Pulmonary artery endothelial cell (primary cell): ENCODE measurements at places on chromosomes 1 and 21. TPM values are rescaled to one million over a fixed set of nuclear protein-coding genes. Genes with fewer than 3 reads are reported as not detected.

SERPINC1 gene
- total RNA-seq = 0.14 TPM in 1 of 2 replicates, not detected in the other

UBE2U gene
- not detected in 2 replicates for total RNA-seq

CTH gene
- 1.5 and 1.7 TPM in 2 replicates for total RNA-seq

TPM3 gene
- total RNA-seq = 575 and 1,000 TPM in 2 replicates

UTS2 gene
- not detected in 2 replicates for total RNA-seq

FHAD1 gene
- total RNA-seq = 0.20 and 0.25 TPM in 2 replicates

ARPC5 gene
- total RNA-seq = 312 and 356 TPM in 2 replicates

DNA sequence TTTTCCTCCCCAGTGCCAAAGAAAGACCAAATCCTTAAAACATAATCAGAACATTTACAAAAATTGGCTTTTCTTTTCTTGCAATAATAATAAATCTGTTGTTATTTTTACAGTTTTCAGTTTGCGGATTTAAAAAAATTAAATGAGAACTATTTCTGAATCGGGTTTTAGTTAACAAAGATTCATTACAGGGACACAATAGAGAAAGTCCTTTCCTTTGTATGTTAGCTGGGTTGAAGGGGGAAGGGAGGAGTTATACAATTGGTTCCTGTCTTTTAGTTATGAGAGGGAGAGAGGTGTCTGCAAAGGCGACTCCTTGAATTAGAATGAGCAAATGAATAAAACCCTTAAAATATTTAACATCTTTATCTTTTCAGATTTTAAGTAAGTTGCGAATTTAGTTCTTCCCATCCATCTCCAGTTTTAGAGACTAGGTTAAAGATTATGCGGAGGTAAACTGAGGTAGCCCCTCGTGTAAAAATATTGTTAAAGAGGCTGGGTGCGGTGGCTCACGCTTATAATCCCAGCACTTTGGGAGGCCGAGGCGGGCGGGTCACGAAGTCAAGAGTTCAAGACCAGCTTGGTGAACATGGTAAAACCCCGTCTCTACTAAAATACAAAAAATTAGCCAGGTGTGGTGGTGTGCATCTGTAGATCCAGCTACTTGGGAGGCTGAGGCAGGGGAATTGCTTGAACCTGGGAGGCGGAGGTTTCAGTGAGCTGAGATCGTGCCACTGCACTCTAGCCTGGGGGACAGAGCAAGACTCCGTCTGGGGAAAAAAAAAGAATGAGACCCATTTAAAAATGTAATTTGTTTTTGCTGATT is 3.9 kb downstream of the SPEN start:
- DNase-seq = no peak

GRCh38 chr1:102834688-102835320 is 273.5 kb downstream of the COL11A1 start:
- no peak for DNase-seq

DNA sequence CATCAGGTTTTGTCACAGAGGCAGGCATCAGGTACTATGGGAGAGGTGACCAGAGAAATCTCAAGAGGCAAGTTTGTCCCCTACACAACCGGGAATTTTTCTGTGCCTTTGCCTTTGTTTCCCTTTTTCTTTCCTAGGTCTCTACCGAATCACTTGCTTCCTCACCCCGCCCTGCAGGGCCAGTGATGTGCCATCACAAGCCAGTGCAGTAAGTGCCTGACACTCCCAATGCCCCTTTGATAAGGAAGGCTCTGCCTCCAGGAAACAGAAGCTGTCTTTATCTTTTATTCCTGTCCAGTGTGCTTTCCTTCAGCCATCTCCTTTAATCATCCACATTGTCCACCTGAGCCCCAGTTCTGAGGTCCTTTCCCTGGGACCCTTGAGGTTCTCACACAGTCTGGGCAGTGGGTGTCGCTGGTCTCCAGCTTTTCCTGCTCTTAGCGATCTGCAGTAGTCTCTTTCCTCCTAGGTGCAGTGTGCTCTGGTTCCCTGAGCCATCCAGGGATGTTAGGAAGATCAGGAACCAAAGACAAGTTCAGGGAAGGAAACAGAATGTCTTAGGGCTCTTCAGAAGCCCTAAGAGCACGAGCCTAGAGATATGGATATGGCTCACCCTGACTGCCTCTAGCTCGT is 36.6 kb downstream of the GJA5 start:
- peak; percentile 36 for DNase-seq

GRCh38 chr1:45385302-45385701 is 45.1 kb upstream of the MUTYH start:
- DNase-seq = no peak

- DNase-seq = peak; percentile 33
Measured at GRCh38 chr1:7752512-7753417, 18.3 kb upstream of the VAMP3 start.

GRCh38 chr1:61887076-61887867 is 145.0 kb downstream of the PATJ start:
- no peak for DNase-seq

GRCh38 chr1:39917825-39918224 is 16.1 kb upstream of the MYCL start:
- DNase-seq = no peak

DNA sequence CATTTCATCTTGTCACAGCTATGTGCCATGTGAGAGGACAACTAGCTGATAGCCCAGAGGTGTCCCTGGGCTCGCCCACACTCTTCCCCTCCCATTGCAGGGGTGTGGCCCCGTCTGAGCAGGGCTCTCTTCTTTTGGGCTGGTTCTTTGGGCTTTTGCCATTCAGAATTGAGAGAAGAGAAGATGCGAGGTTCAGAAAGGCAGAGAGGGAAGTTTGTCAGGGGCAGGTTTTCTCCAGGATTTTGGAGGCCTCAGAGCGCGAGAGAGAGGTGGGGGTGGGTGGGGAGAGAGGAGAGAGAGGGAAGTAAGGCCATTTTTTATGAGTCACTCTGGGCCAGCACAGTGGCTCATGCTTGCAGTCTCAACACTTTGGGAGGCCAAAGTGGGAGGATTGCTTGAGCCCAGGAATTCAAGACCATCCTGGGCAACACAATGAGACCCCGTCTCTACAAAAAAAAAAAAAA is 5.2 kb downstream of the IFI6 start:
- no peak for DNase-seq

GRCh38 chr1:37482796-37483744 is 8.7 kb downstream of the ZC3H12A start:
- no peak for DNase-seq

DNA sequence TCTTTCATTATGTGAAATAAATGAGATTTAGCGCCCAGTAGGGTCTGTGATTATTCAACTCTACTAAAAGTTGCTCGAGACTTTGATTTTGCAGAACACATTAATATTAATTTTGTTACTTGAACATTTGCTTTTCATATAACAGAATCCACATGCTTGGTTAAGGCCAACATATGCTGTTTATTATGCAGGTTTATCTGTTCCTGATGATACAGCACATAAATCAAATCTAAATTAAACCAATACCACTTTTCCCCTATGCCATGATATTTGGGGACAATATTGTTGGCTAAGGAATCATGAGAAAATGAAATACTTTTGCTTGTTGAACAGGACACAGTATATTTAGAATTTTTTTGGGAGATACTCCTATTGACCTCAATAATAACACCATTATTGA is 291.1 kb downstream of the USP25 start:
- no peak for DNase-seq

GRCh38 chr1:38088791-38089190 is 42.2 kb upstream of the POU3F1 start:
- no peak for DNase-seq
